HS-27A (cell line): ENCODE measurements at places on chromosomes 16 and 17.

- DNase-seq = peak; percentile 14
Measured at GRCh38 chr17:9928601-9929333, 23.7 kb upstream of the RCVRN start.

GRCh38 chr17:29257756-29258155 is 11.1 kb downstream of the CRYBA1 start:
- DNase-seq = no peak

GRCh38 chr16:51151961-51152663 is 1.0 kb upstream of the SALL1 start:
- no peak for DNase-seq

GRCh38 chr16:88649924-88650748 is 717 bp downstream of the CYBA start:
- DNase-seq = no peak

GRCh38 chr16:83966153-83966696 is 1.8 kb upstream of the NECAB2 start:
- no peak for DNase-seq

- DNase-seq = peak; percentile 24
Measured at GRCh38 chr16:22077700-22078313, 14.5 kb upstream of the VWA3A start.

GRCh38 chr17:50691550-50692447 is 15.9 kb downstream of the ANKRD40 start:
- no peak for DNase-seq

DNA sequence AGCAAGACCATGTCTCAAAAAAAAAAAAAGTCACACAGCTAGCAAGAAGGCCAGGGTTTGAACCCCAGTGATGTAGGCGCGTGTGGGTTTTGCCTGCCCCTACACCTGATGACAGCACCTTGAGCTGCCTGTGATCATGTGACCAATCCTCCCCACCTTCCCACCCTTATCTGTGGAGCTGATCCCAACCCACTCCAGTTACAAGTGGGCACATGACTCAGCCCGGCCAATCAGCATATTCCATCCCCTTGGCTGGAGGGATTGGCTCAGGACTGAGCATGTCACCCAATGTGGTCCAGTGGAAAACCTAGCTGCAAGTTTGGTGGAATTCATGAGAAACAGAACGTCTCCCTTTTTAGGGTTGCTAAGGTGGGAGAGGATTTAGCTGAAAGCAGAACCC is 6.6 kb downstream of the TMEM114 start:
- no peak for DNase-seq

DNA sequence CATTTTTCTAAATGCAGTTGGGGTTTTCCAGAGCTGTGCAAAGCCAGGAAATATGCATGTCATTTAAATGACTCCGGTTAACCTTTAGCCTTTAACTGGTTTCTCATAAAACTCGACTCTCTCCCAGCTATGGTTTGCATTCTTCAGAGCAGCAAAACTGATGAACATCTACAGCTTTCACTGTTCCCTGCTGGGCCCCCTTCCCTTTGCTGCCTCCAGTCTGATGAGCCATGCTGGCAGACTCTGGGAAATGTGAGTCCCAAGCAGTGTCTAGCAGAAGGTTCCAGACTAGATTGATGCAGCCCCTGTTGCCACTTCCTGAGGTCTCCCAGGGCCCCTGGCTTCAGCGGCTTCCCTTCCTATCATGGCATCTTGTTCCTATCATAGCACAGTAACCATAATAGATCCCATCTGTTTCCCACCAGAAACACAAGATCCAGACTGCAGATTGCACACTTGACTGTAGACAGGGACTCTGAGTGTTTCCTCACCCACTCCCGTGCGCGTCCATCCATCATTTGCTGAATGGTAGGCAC is 135.4 kb downstream of the CLEC16A start:
- no peak for DNase-seq
